ENCODE measurements at places on chromosomes 3 and 15.

- no peak for DNase-seq
Observed at GRCh38 chr15:66721501-66721937, 19.5 kb downstream of the SMAD6 start.

DNA sequence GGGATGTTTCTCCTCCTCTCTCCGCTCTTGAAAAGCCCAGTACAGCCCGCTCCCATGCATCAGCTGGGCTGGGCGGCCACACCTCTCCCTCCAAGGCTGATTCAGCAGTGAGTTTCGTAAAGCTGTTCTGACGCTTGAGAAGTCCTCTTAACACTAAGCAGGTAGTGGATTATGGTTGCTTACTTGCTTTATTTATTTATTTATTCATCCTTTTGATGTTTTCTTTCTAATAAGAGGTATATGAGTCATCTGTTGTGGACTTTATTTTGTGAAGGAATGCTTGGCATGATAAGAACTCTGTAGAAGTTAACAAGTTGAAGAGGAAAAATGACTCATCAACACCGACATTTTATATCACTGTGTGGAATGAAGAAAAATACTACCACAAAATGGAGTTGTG, 285.0 kb downstream of the SQOR start:
- DNase-seq = no peak

GRCh38 chr15:40368719-40369473, 10.9 kb downstream of the DISP2 start:
- no peak for DNase-seq

GRCh38 chr3:151919030-151919328, 45.5 kb downstream of the SUCNR1 start:
- DNase-seq = no peak

DNA sequence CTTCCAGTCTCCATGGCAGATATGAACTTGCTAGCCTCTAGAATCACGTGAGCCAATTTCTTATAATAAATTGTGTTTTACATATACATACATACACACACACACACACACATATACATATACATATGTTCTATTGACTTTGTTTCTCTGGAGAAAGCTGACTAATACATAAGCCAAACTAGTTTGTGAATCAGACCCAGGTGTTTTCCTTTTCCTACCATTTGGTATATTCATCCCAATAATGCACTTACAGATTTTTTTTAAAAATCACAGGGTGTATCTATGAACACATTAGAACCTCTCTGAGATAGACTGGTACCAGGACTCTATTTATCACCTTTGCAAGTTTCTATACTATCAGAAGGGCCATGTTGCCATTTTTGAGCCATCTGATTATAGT, 122.9 kb upstream of the KCNH8 start:
- no peak for DNase-seq

DNA sequence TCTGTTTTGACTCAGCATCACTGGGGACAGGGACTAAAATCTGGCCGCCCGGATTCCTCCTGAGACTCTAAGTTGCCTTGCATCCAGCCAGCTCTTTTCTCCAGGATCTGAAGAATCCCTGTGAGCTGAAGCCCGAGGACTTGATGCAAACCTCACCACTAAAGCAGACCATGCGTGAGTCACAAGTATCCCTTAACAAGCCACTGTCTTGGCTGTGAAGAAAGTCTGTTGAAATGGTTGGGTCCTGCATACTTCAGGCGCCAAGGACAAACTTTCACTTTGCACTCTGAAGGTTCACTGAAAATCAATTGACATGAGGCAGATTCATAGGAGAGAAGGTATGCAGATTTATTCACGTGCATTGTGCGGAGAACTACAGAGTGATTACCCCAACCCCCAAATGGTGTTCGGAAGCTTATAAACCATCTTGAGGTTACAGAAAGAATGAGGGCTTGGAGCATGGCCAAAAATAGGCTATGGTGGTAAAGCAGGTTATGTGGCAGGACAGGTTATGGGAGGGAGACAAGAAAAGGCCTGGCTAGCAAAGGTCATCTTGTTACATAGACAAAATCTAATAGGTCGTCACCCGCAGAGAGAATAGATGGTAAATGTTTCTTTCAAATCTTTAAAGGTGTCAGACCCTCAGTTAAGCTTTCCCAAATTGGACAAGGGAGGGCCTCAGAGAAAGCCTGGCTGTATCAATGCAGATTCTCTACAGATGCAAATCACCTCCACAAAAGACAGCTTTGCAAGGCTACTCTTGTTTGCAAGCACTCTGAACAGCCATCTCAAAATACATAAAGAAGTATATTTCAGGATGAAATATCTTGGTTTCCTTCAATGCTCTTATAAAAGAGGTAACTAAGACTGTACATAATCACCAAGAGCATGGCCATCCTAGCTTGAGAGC, 126.3 kb upstream of the PLAAT1 start:
- no peak for DNase-seq

- DNase-seq = no peak
Observed at GRCh38 chr3:54630101-54630623, 297.7 kb downstream of the LRTM1 start.
